Jurkat, Clone E6-1 (cell line): ENCODE measurements at places on chromosomes 5 and 9.
A peak's percentile ranks its signal among the peaks of the same experiment; 100 is the strongest.

GRCh38 chr5:112784726-112785125, 47.0 kb downstream of the APC start:
- DNase-seq = no peak

DNA sequence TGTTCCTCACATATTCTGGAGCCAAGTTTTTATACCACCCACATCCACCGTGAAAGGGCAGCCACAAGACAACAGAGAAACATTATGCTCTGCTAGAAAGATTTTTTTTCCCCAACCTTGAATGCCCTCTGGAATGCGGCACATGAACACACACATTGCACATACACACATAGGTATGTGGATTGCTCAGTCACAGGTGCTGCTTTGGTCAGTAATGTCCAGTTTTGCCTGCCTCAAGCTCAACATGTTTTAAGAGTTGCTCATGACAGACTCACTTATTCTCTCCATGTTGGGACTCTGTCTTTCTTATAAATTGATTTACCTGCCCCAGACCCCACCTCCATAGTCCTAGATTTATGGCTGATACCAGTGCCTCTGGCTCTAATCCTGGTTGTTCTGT, 138.0 kb upstream of the ASTN2 start:
- no peak for DNase-seq

DNA sequence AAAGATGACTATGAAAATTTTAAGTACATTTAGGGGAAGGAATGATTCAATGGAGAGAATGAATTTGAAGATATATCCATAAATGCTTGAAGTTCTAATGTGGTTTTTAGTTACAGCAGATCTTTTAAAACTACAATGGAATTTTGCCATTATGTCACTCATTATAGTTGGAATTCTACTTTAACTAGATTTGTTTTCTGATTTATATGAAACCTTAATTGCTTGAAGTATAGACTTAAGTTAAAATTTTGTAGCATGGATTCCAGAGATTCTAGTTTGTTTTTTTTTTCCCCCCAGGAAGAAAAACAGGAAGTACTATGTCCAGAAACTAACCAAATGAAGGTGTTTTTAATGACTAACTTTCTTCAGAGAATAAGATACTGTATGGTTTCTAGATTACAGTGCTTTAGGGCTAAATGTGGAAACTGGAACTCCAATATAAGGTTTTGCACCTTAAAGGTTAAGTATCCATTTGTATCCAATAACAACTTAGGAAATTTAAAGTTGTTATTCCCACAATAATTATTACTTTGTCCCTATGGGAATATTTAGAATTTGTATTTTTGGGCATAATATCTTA, 70.3 kb downstream of the ZSWIM6 start:
- no peak for DNase-seq

DNA sequence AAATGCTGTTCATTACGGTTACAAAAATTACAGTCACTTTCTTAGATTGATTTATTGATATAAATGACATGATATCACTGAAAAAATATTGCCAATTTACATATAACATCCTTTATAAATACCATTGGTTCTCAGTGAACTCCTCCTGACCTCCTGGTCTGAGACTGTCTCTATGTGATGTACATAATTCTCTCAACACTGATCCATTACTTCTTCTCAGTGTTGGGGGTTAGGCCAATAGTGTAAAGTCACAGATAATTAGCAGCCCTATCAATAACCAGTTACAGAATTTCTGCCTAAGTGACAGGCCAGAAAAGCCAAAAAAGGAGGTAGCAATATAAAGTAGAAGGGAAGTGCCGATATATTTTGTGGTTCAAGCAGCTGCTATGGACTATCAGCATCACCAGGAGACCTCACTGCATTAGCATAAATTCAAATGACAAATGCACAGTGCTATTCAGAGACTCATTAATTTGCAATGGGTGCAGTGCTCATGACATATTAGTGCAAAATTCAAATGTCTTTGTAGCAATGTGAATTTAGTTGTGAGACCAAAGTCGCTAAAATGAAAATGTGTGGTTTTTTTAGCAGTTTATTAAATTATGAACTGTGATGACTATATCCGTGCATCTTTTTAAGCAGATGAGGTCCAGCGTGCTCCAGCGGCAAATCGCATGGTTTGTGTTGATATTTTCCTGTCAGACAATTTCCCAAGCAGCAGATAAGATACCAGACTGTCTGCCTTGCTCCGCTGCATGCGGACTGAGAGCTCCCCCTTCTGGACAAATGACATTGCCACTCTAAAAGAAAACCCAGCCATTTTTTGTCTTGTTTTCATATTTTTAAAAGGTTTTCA, 144.6 kb downstream of the CETN3 start:
- DNase-seq = peak; percentile 48

- DNase-seq = no peak
These were observed 7.9 kb upstream of the NEUROG1 start for GRCh38 chr5:135543485-135544304.

DNA sequence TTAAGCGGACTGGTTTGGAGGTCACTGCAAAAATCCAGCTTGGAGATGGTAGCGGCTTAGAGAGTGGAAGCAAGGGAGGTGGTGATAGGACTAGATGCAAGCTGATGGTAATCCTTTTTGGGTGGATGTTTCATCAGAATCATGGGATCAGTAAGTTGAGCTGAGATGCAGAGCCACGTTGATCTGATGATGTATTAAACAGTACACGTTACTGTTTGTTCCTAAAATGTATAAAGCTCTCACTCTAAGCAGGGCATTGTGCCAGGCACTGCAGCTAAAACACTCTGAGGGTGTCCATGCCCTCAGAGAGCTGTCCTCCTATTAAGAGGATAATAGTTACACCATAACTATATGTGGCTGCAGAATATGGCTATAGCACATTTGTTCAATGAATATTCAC, 93.1 kb downstream of the JAKMIP2 start:
- DNase-seq = no peak
